Hindlimb muscle (tissue), 1 donor: ENCODE measurements at places on chromosomes 7 and 10.

DNA sequence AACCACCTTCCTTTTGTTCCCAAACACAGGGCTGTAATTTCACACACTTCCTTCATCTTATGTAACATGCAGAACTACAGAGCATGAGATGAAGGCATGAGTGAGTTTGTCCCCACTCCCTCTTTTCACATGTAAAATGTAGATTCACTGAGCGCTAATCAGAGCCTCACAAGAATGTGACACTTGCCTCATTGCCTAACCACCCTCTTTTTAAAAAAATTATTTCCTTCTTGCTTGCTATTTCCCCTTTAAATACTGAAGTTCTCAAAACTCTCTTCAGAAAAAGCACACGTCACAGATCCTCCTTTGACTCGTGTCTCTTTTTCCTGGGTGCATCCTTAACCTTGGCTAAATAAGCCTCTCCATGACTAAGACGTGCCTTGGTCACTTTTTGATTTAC, 121.2 kb upstream of the TARP start:
- DNase-seq, result no peak

DNA sequence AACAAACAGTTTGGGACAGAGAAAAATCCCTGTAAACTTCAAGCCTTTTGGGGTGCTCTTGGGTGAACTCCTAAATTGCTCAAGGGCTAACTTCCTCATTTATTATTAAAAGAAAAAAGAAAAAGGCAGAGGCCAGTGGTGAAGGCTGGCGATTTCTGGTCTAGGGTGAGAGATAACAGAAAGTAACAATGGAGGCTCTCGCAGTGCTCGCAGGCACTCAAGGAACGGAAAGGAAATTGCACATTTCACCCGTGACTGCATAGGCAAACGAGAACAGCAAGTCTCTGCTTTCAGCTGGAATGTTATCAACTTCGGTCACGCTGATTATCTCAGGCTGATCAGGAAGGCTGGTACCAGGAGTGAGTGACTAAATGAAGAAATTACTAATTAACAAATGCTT, 70.7 kb downstream of the PRKAG2 start:
- no peak for DNase-seq

- DNase-seq, result no peak
Measured at GRCh38 chr10:133475425-133475734, 21.6 kb downstream of the SCART1 start.

DNA sequence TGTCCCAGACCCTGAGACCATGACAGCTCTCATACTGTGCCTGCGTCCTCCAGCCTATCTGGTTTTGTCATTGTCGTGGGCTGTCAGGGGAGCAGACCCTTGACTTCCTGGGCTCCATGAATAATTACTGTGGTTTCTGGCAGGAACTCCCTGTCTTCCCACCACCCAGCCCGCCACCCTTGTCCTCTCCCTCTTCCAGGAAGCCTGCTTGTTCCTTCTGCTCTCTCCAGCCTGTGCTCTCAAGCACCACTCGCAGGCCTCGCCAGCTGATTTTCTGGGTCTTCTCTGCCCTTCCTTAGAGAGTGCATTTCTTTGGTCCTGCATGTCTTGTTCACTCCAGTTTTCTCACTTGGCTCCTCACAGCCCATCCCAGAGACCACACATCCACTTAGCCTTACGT, 224.5 kb upstream of the INHBA start:
- DNase-seq, result no peak
